ENCODE measurements at places on chromosomes 4 and X. TPM values are rescaled to one million over a fixed set of nuclear protein-coding genes. Genes with fewer than 3 reads are reported as not detected.
A peak's percentile ranks its signal among the peaks of the same experiment; 100 is the strongest.

KCNE5 gene
- not detected for total RNA-seq

GRCh38 chrX:20715176-20715575 is 448.5 kb upstream of the RPS6KA3 start:
- no peak overlapping the region for H3K27ac ChIP-seq
- no peaks in the 10 kb centered on the region for H3K4me1 ChIP-seq
- no peaks in the 10 kb centered on the region for H3K36me3 ChIP-seq
- H3K4me3 ChIP-seq, result no peak overlapping the region
- no peaks in the 10 kb centered on the region for H3K27me3 ChIP-seq

DNA sequence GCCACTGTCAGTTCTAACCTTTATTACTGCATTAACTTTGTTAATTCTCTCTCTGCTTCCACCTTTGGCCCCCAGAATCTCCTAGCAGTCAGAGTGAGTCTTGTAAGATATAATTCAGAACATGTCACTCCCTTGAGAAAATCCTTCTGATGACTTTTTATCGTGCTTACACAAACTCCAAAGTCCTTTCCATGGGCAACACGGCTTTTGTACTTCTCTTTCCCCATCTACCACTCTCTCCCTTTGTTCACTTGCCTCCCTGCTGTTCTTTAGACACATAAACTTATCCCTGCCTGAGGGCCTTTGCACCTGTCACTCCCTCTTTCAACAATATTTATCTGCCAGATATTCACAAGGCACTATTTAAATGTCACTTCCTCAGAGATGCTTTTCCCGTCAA is 64.8 kb downstream of the MAOB start:
- H3K36me3 ChIP-seq, result no peaks in the 10 kb centered on the region
- no peak overlapping the region for H3K4me3 ChIP-seq
- H3K4me1 ChIP-seq, result no peaks in the 10 kb centered on the region
- DNase-seq, result no peak

TCEAL1 gene
- total RNA-seq, result 67.1 TPM

GRCh38 chr4:32243926-32244325 is 1523.8 kb downstream of the PCDH7 start:
- no peak for DNase-seq
- no peaks in the 10 kb centered on the region for H3K36me3 ChIP-seq
- H3K27me3 ChIP-seq, result no peaks in the 10 kb centered on the region
- H3K4me1 ChIP-seq, result no peaks in the 10 kb centered on the region

GRCh38 chr4:123209436-123209835 is 187.2 kb upstream of the SPRY1 start:
- H3K36me3 ChIP-seq, result no peaks in the 10 kb centered on the region
- H3K27me3 ChIP-seq, result no peaks in the 10 kb centered on the region
- H3K4me1 ChIP-seq, result no peaks in the 10 kb centered on the region
- no peak overlapping the region for H3K4me3 ChIP-seq
- no peak for DNase-seq

DNA sequence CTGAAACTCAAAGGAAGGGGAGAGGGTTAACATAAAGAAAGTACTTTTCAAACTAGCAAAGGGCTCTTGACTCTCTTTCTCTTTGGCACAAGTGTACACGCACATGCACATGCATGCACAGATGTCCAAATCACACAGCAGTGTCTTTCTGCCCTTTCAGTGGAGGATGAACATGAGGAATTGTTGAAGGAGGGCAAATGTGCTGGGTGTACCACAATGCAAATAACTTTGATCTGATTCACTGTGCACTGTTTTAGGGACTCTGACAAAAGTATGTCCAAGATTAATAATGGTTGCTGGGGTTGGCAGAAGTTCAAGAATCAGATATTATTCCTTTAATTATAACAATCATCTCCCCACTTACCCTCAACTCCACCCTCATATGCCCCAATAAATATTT is 93.8 kb downstream of the GPC4 start:
- no peak overlapping the region for H3K27ac ChIP-seq
- no peaks in the 10 kb centered on the region for H3K4me1 ChIP-seq
- no peak overlapping the region for H3K4me3 ChIP-seq
- no peaks in the 10 kb centered on the region for H3K36me3 ChIP-seq

- H3K27ac ChIP-seq, result no peak overlapping the region
- DNase-seq, result peak; percentile 0
- no peak overlapping the region for H3K4me3 ChIP-seq
- no peaks in the 10 kb centered on the region for H3K27me3 ChIP-seq
- H3K4me1 ChIP-seq, result no peaks in the 10 kb centered on the region
These were observed 17.1 kb downstream of the GAK start for GRCh38 chr4:915041-915474.

GRCh38 chr4:73426666-73427065 is 9.4 kb upstream of the AFP start:
- no peak for DNase-seq
- H3K36me3 ChIP-seq, result no peaks in the 10 kb centered on the region
- no peak overlapping the region for H3K4me3 ChIP-seq
- no peaks in the 10 kb centered on the region for H3K4me1 ChIP-seq
